ENCODE measurements at places on chromosomes 1 and 21.

GRCh38 chr1:29685387-29685786 is 449.1 kb downstream of the PTPRU start:
- no peak for DNase-seq

DNA sequence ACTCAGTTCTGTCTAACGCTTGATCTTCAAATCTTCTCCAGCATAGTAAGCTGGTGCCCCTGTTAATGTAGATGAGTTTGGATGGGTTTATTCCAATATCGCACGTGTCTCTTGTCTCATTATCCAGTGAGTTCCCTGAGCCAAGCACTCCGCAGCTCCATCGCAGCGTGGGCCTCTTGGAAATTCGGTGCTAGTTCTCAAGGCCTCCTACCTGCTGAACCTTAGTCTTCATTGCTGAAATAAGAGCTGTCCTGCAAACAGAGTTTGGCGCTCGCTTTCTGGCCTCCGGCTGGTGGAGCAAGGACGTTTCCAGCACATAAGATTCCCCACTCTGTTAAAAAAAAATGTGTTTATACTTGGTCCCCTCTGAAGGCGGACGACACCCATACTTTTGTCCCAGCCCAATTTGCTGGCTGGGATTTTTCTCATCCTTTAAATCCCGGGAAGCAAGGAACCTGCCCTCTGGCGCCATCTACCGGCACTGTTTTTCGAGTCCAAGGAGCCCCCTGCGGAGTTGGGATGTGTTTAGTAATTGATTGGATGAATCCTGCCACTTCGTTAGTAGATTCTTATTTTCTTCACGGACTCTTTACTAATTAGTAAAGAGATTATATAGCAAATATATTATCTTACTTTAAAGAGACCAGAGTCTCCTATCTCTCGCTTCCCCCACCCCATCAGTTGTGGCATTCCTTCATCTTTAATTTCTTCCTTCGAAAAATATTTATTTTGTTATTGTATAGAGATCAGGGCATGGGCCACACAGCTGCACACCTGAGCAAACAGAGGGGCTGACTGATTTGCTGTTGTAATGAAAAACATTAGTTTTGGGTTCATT is 14.7 kb downstream of the JUN start:
- no peak for DNase-seq

DNA sequence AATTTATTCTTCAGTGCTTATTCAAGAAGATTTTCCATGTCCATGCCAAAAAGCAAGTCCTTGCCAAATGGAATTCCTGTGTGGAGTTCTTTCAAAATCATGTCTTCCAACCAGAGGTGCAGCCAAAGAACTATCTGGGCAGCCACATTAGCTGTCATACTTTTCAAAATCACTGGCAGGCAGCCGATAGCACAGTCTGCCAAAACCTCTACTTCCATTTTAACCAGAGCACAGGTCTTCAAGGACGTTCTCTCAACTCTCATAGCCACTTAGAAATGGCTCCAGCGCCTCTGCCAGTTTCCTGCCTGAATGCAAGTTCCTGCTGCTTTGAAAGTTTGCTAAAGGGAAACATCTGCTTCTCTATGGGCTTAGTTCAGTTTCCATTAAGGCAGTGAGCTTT is 975.7 kb upstream of the ADGRL4 start:
- DNase-seq = no peak

DNA sequence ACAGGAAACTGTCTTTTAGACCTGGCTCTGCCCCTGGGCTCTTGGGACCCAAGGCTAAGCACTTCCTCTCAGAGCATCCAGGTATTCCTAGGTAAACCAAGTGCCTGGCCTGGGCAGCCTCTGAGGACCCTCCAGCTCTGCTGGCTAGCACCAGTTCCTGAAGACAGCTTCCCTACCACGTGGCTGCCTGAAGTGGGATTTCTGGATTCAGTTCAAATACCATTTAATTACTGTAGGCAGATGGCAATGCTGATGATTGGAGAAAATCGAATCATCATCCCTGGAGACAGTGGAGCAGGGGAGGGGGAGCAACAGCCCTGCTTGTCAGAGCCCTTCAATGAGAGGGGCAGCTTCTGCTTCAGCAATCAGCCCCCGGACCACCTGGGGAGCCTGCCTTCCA is 11.9 kb downstream of the KIF21B start:
- no peak for DNase-seq

- no peak for DNase-seq
Observed at GRCh38 chr1:201251851-201252430, 31.4 kb upstream of the PKP1 start.

GRCh38 chr1:247452447-247453039 is 5.4 kb downstream of the OR2B11 start:
- DNase-seq = no peak

- peak; percentile 10 for DNase-seq
Observed at GRCh38 chr1:234842726-234843641, 233.0 kb upstream of the IRF2BP2 start.

DNA sequence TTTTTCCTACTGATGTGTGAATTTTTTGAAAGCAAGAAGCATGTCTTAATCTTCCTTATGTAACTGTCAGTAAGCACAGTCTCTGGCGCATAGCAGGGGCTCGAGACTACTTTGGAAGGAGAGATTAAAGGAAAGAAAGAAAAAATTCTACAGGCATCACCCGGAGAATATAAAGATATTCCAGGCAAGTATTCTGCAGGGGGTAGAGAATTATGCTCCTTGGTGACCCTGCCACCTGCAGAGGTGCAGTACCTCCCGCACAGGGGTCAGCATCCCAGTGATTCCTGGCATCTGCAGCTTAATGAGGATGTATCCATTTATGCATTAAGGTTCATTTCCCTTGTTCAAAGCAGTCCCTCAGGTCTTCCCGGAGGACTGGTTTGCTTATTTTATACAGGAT is 87.6 kb upstream of the WLS start:
- DNase-seq = no peak

DNA sequence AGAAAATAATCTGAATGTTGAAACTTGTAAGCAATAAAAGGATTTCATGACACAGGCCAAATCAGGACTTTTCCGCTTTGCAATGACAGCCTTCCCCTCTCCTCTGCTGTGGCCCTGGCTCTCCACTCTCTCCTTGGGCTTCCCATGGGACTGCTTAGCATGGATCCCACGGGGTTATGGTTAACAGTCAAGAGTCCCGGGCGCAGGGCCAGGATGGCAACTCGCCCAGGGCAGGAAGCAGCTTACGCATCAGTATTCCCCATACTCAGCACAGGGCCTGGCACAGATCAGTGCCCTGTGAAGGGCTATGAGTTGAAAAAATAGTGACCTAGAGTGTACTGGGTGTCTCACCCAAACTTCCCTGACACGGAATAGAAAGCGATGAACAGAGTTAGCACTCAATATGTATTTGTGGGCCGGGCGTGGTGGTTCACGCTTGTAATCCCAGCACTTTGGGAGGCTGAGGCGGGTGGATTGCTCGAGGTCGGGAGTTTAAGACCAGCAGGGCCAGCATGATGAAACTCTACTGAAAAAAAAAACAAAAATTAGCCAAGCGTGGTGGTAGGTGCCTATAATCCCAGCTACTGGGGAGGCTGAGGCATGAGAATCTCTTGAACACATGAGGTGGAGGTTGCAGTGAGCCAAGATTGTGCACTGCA is 29.1 kb upstream of the GRHL3 start:
- DNase-seq = no peak

DNA sequence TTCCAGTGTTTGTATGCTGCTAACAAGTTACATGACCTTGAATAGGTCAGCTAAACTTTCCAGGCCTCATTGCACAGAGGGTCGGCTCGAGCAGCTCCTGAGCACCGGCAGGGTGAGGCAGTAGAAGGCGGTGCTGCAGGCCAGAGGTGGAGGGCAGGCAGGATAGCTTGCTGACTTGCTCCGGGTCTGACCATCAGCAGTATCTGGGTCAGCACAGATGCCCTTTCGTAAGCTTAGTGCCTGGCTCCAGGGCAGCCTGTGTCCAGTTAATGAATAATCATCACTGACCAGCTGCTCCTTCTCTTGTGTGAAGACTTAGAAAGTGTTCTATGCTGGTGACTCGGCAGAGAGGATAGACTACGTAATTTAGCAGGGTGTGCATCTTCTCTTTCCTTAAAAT is 6.9 kb downstream of the MAPKAPK2 start:
- no peak for DNase-seq

GRCh38 chr1:117341123-117341522 is 26.1 kb upstream of the MAN1A2 start:
- DNase-seq = no peak

DNA sequence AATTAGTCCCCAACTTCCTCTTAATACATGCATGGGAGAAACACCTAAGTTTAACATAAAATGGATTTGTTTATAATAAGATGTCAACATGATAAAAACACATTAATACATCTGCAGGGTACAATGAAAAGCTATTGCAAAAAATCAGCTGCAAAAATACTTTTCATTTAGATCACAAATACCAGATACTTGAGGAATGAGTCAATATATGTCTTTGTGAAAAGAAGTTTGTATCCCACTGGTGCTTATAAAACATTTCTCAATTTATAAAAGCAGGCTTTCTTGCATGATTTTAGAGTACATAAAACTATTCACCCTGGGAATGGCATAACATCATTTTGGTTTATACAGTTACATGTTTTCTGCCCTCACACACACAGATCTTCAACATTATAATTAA is 18.6 kb upstream of the PRKAA2 start:
- no peak for DNase-seq

- no peak for DNase-seq
Observed at GRCh38 chr1:180568184-180568583, 9.4 kb downstream of the OVAAL start.

DNA sequence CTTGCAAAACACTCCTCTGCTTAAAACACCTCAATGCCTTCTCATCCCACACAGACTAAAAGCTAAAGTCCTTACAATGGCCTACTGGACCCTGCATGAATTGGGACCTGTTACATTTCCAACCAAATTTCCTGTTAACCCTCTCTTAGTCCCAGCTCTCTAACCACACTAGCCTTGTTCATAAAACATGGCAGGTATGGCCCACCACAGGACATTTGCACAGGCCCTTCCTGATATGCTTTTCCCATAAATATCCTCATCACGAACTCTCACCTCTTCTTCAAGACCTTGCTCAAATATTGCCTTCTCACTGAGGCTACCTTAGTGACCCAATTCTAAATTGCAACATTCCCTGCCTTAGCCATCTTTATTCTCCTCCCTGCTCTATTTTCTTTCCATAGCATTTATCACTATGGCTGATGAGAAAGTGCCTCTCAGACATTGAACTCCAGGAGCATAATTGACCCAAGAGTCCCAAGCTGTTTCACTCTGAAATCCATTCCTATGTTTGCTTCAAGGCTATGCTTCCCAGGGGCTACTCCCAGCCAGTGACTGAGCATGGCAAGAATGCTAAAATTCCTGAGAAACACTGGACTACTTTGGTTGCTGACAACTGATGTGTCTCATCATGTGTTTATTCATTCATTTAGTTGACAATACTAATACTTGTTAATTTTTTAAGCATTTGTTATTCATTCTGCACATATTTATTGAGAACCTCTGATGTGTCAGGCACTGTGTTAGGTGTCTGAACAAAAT is 2.7 kb upstream of the PALMD start:
- no peak for DNase-seq

- DNase-seq = no peak
Observed at GRCh38 chr1:220338759-220339158, 66.5 kb upstream of the RAB3GAP2 start.

GRCh38 chr1:220513834-220514233 is 14.1 kb upstream of the MARK1 start:
- DNase-seq = no peak

GRCh38 chr1:12127206-12127810 is 39.5 kb upstream of the TNFRSF1B start:
- DNase-seq = no peak

DNA sequence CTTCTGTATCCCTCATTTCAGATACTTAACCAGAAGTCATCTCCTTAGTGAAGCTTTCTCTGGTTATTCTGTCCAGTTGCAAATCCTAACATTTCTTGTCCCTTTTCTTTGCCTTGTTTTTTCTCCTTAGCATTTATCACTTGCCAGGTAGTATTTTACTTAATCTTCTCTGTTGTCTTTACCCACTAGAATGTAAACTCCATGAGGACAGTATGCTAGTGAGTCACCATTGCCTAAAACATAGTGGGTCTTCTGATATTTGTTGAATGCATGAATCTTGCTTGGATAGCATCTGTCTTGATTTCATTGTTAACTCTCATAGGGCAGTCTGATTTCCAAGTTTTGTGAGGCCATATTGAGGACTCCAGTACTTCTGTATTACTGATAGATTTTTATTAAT is 9.6 kb downstream of the CAPZA1 start:
- DNase-seq = no peak

GRCh38 chr1:117629625-117630422 is 24.0 kb downstream of the TENT5C start:
- DNase-seq = no peak

DNA sequence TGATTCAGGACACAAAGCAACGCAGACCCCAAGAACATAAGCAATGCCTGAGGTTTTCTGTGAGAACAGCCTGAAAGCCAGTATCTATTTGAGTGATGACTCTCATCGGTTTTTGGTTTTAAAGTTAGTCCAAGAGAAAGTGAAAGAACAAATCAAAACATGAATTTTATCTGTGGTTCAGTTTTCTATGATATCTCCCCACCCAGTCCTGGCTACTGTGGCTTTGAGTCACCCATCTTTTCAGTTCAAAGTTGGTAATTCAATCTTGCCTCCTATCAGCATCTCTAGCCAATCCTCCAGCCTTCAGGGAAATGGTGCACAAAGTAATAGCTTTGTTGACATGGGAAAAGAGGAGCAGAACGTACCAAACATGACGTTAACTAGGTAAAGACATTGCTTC is 40.5 kb upstream of the KRTAP19-8 start:
- no peak for DNase-seq

GRCh38 chr1:210625715-210626114 is 297.0 kb downstream of the HHAT start:
- no peak for DNase-seq

DNA sequence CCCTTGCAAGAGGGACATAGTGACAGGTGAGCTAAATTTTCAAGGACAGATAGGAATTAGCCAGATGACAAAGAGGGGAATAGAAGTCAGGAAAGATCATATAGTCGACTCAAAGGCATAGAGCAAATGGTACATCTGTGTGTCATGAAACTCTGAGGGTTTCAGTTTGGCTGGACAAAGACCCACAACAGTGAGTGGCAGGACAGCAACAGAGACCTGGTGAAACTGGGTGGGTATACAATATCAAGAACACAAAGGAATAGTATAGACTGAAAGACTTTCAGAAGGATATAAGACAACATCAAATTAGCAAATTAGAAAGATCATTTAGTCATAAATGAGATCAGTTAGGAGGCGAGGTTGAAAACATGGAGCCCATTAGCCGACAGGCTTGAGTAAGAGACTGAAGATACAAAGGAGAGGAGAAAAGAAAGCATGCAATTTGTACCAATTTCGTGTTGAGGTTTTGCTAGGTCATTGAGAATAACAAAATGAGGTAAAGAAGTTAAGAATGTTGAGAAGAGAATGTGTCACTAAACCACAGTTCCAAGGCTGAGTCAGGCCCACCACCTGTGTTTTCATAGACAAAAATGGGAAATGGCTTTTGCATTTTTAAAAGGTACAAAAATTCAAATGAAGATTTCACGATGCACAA is 213.8 kb downstream of the HHIPL2 start:
- DNase-seq = no peak

DNA sequence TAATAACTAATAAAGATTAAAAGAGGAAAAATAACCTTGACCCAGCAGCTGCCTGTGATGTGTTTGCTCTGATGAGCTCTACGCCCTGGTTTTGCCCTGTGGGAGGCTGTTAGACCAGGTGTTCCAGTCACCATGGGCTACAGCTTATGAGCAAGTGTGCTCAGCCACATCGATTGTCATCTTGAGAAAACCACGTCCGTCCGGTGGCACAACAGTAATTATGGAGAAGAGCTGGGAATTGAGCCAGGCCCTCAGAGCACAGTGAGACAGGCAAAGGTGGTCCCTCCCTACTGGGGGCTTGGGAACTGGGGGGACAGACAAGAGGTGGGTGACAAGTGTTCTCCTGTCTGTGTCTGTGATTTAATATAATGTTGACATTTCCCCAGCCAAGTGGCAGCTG is 420.5 kb downstream of the MATN1 start:
- DNase-seq = no peak

All from stimulated activated CD4-positive, alpha-beta T cell treated with anti-CD3 and anti-CD28 coated beads, TNF-alpha, amount 100 ng/mL, for 1 hour (primary cell).